ENCODE measurements at places on chromosomes 12 and 14.

- no peak for DNase-seq
Observed at GRCh38 chr12:16523951-16524331, 82.0 kb downstream of the LMO3 start.

DNA sequence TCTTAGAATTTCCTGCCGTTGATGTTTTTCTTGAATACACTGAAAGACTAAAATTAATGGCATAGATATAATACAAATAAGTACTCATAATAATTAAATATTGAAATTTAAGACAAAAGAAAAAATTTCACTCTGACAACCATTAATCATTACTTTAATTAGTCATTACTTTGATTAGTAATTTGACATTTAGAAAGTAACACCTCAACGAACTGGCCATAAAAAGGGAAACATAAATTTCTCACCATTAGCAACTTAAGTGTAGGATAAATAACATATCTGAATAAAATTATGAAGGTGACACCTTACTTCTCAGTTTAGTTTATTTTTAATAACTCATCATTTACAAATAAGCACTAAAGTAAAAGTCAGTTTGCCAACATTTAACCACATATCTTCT is 17.5 kb downstream of the MAGOHB start:
- DNase-seq: no peak

DNA sequence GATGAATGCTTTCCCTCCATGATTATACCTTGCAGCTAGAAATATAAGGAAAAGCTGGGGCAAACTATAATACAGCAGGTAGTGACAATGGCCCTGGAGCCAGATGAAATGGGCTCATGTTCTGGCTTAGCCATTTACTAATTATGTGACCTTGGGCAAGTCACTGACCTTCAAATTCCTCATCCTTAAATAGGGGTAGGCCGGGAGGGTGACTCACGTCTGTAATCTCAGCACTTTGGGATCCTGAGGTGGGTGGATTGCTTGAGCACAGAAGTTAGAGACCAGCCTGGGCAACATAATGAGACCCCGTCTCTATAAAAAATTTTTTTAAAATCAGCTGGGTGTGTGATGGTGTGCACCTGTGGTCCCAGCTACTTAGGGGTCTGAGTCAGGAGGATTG is 155.4 kb downstream of the C12orf75 start:
- no peak for DNase-seq

DNA sequence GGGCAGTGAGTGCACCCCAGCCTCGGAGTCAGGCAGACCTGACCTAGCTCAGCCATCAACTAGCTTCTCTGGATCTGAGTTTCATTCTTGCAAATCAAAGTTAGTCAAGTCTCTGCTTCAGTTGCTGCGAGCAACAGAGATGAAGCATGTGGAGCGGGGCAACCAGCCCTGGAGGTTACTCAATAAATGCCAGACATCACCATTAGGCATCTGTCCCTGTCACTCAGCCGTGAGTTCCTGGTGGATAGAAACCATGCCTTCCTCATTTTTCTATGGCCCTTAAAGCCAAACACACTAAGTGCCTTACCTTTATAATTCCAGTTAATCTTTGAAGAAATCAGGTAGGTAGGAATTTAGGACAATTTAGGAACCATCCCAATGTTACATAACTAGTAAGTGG is 19.3 kb downstream of the RFX4 start:
- no peak for DNase-seq

DNA sequence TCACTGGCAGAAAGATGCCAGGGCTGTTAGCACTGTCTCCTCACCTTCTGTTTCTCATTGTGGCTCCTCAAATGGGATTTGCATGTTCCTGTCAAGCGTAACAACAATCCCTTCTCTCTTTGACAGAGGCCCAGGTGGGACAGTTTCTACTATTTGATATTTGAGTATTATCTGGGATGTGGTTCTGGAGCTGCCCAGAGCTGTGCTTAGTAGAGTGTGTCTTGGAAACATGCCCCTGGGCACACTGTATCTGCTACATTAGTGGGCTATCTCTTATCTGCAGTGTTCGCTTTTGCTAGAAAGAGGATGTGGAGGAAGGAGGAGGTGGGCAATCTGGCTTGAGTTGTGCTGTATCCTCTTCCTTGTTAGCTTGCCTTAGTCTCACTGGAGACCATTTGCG is 3.8 kb upstream of the ACADS start:
- DNase-seq: no peak

DNA sequence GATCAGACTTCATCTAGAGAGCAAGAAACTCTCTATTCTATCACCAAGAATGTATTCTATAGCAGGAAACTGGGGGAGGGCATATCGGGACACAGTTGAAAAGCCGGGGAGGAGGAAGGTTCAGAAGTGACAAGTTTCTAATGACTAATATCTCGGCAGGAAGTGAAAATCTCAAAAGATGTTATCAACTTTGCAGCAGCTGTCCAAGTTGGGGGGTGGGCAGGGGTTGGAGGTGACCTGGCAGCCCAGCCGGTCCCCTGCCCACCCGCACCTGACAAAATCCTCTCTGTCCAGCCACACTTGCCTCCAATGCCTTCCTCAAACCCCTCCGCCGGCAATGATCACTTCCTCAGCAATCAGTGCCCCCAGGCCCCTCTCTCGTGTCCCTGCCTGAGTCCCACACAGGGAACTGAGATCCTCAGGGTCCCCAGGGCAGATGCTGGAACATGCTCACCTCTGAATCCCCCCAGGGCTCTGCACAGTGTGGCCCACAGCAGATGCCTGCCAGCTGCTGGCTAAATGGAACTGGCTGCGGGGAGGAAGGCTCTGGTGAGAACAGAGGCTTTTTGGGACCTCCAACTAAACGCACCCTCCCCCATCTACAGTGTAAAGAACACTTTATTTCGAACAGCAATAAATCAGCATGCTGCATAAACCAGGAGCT is 43.9 kb downstream of the CCDC88C start:
- DNase-seq: peak; percentile 88

DNA sequence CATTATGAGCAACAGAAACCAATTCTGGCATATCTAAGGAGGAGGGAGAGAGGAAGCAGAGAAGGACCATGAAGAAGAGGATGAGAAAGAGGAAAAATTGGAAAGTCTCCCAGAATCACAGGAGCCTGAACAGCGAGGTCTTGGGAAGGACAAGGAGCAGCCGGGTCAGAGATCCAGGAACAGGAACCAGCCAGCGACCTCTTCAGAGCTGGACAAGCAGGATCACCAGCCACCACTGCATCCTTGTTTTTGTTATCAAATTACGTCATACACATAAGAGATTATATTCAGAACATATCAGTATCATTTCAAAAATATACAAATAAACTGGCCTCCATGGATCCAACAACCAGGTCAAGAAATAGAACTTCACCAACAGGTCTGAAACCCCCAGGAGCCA is 22.1 kb upstream of the BDKRB2 start:
- DNase-seq: no peak

- DNase-seq: peak; percentile 21
Observed at GRCh38 chr14:73613046-73613383, 698 bp downstream of the ACOT6 start.

DNA sequence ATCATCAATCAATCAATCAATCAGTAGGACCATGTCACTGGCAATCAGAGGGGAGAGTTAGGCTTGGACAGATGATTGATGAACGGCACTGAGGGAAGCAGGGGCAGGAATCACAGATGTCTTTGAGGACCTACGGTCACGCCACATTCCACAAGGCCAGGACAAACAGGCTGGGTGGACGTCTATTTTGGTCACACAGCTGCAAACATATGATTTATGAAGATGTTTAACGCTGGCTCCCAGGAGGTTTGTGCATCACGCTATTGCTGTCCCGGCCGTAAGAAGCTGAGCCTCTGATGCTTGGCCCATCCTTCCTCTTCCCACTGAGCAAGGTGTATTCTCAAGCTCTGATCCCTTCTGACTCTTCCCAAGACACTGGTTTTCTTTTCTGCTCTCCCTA is 160.8 kb downstream of the FOXN3 start:
- no peak for DNase-seq

DNA sequence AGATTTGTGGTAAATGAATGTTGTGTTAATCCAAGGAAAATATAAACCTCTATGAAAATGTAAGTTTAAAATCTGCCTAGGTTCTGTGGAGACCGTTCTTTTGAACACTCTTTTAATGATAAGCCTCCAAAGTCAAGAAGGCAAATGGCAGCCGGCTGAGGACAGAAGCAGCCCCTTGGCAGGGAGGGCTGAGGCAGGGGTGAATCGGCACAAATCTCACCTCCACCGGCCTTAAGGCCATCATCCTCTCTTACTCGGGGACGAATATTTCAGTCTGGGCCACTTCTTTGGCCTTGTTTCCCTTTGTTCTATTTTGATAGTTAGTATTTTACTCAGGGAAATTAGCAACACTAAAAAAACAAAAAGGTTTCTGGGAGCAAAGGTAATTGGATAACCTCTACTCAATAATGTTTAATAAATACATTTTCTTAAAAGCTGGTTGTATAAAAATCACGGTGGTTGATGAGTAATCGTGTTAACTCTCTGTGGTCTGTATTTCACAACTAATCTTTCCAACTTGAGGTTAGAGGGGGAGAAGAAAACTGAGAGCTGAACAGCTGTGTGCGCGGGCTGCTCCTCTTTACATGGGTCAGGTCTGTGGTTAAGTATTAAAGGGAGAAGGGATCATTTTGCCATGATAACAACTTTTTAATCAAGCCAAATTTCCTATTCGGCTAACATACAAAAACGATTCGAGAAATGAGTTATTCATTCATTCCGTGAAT is 18.6 kb downstream of the LGMN start:
- peak; percentile 43 for DNase-seq

GRCh38 chr14:35403114-35403602 is 1.4 kb downstream of the NFKBIA start:
- DNase-seq: no peak

Data from GM13977 (cell line).